ENCODE measurements at places on chromosomes 1 and 21.

DNA sequence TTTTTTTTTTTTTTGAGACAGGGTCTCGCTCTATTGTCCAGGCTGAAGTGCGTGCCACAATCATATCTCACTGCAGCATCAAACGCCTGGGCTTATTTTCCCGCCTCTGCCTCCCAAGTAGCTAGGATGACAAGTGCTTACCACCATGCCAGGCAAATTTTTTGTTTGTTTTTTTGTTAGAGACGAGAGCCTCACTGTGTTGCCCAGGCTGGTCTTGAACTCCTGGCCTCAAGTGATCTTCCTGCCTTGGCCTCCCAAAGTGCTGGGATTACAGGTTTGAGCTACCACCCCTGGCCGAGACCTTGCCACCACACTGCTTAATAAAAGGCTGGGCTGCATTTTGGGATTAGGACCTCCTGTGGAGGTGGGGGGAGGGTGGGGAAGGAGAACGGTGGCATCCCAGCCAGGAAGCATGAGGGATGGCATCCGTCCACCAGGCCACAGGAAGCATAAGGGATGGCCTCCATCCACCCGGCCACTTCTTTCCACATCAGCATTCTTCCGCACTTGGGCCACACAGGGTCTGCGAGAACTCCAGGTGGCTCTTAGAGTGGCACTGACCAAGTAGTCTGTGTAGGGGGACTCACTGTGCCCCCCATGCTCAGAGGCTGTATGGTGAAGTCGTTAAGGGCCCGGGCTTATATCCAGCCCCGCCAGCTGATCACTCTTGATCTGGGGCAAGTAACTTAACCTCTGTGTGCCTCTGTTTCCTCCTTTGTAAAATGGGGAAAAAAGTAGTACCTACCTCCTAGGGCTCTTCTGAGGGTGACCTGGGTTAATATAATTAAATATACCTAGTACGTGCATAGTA is 75.0 kb downstream of the GALNT2 start:
- DNase-seq: no peak

GRCh38 chr1:93671099-93671621 is 10.5 kb downstream of the BCAR3 start:
- DNase-seq: no peak

DNA sequence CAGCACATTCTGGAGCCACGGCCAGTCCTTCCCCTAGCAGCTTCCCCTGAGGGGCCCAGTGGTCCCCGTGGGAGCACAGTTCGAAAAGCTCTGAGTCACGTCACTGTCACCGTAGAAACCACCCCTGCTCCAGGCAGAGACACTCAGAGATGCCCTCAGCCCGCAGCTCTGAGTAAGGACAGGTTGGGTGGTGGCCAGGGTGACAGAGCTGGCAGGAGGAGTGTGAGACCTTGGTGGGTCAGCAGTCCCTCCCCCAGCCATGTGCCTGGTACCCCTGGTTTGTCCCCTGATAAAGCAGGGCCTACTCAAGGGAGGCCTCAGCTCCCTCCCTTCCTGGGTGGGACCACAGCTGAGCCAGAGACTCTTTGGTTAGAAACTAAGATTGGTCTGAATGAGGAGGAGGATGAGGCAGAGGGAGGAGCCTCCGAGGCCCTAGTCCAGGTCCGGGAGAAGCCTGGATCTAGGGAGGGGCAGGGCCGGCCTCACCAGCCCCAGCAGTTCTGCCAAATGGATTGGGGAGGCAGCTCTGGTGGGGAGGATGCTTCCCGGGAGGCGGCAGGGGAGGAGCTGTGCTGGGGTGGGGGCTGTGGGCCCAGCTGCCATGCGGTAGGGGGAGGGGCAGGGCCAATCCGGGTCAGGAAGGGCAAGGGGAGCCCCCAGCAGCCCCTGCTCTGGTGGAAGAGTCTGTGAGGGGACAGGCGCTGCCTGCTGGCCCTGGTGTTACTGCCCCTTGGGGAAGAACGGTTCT is 55.2 kb downstream of the SLC9A1 start:
- peak; percentile 35 for DNase-seq

GRCh38 chr1:110490791-110491451 is 28.1 kb downstream of the KCNA10 start:
- DNase-seq: no peak

DNA sequence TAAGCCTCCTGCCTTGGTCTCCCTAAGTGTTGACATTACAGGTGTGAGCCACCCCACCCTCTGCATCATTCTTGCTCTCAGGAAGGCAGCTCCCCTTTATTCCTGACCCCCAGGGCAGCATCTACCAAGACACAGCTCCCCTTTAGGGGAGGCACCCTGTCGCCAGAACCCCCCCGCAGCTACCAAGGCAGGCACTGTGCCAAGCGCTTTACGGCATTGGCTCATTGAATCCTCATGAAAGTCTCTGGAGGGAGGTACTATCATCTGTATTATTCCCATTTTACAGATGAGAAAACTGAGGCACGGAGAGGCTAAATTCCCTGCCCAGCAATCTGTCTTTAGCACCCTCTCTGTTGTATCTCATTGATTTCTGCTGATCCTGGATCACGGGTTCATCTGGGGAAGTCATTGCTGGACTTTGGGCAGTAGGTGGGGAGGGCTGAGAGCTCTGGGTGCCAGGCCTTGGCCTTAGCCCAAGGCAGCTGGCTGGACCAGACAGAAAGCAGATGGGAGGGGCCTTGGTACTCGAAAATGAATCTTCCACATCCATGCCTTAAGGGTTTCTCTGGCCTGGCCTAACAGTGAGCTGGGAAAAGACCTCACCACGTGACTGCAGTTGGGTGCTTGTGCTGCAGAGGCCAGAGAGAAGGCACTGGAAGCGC is 5.9 kb downstream of the PLOD1 start:
- DNase-seq: no peak

GRCh38 chr21:44407493-44407892 is 47.8 kb upstream of the LRRC3 start:
- DNase-seq: no peak

- DNase-seq: peak; percentile 80
Measured at GRCh38 chr1:27388337-27389005, 4.0 kb upstream of the GPR3 start.

DNA sequence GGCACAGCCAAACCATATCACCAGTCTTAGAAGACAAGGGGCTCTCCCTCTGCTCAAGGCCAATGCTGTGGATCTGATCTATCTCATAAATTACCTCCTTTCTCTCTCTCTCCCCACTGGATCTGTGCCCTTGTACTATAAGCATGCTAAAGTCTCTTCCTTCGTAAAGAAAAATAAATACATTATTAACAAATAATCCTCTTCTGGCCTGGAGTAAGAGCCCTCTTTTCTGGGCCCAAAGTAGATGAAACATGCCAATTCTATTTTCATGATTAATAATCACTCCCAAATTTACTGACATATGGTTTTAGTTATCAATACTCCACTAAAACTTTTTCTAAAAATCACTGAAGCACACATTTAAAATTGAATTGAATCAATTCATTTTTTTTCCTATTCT is 889.7 kb downstream of the ADGRL2 start:
- no peak for DNase-seq

DNA sequence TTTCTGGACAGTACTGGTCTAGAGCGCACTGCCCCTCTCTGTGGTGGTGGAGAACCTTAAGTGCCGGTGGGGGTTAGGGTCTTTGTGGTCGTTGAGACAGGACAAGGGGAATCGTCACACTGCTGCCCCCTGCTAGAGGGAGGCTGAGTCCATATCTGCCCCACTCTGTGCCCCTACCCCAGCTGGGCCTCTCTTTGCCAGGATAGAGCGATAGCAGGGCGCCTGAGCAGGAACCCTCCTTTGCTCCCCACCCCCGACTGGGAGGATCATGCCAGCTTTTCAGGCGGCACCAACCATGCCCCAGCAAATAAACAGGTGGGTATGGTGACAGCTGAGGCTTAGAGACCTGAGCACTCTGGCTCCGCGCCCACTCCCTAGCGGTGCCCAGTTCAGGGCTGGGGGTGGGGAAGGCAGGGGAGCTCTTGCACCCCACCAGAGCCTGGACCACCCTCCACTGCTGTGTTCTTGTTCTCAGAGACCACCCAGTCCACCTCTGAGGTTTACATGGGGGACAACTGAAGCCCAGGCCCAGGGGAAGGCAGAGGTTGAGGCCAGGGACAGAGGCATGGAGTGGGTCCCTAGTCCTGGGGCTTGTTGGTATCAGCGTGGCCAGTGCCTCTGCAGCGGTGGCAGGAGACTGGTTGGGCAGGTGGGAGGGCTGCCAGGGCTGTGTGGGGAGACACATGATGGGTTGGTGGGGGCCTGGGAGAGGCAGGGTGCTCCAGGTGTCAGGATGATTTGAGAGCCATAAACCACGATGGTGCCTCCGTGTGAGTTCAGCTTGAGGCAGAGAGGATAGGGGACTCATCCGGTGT is 1.6 kb downstream of the PADI2 start:
- DNase-seq: no peak

- DNase-seq: peak; percentile 17
Measured at GRCh38 chr1:58982259-58982998, 198.6 kb upstream of the JUN start.

Data from HuH-7.5 (cell line).